ENCODE measurements at places on chromosomes 2 and 18. TPM values are rescaled to one million over a fixed set of nuclear protein-coding genes. Genes with fewer than 3 reads are reported as not detected.

DNA sequence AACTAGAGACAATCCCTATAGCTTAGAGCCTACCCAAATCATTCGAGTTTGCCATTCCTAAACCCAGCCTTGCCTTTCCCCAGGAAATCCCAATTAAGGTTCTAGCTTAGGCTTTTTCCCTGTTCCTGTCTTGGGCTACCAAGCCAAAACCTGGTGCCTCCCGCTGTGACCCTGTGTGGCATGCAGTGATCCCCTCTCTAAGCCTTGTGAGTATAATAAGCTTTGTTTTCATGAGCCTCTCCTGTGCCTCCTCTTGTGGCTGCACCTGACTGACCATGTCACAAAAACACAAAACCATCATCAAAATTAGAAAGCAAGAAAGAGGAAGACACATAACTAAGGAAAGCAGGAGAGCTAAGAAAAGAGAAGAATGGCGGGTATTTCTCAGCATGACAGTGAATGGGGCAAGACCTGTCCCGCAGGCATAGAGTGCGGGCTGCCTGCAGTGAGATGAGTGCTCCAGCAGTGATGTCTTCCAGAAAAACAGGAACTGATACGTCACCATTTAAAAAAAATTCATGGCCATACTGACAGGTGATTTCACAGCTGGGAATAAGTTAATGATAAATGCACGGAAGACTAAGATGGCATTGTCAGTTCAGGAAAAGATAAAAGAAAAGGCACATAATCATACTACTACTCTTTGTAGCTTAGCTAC, 9.2 kb upstream of the PAIP2B start:
- DNase-seq, result no peak

DNA sequence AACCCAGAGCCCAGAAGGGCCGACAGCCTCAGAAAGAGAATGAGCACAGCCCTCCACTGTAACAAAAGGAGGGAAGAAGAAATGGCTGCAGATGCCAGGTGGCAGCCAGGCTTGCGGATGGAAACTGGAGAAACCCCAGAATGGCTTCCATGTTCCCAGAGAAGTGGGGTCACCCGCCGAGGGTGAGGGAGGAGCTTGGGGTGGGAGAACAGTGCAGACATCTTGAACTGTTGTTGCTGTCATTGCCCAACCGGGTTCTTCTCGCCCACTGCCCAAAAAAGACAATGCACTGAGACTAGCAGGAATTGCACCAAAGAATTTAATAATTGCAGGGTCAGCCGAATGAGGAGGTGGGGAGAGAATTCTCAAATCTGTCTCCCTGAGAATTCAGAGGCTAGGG, 223.2 kb upstream of the RAB6C start:
- no peak for DNase-seq

DNA sequence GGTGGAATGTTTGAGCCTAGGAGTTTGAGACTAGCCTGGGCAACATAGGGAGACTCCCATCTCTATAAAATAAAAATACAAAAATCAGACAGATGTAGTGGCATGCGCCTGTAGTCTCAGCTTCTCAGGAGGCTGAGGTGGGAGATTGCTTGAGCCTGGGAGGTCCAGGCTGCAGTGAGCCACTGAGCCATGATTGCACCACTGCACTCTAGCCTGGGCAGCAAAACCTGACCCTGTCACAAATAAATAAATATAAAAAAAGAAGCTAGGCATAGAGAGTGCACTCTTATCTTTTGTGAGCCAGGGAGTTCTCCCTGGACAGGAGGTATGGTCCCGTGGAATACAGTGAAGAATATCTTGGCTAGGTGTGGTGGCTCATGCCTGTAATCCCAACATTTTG, 11.0 kb upstream of the KYNU start:
- no peak for DNase-seq

DNA sequence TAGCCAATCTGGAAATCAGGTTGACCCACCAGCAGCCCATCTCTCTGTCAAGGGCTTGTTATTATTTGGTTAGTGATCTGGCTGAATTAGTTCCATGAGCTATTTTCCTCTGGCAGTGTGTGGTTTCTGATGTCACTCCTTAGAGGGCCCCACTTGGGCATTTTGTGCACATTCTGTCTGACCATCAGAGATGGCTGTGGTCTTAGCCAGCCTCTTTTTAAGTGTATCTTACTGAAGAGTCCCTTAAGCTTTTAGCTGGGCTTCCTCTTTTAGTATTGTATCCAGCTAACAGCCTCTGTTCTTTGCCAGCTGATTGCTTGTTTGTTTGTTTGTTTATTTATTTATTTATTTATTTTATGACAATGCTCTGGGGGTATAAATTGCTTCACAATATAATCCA, 951.1 kb upstream of the CNTNAP5 start:
- DNase-seq, result no peak

GRCh38 chr2:111707700-111708099, 176.3 kb downstream of the ANAPC1 start:
- no peak for DNase-seq

GRCh38 chr2:226771067-226771466, 28.6 kb downstream of the IRS1 start:
- no peak for DNase-seq

GRCh38 chr2:120253021-120253882, 600 bp downstream of the RALB start:
- DNase-seq, result peak; percentile 65

GRCh38 chr2:237998530-237998929, 31.7 kb downstream of the UBE2F start:
- DNase-seq, result peak; percentile 40

- DNase-seq, result no peak
These were observed 26.6 kb upstream of the STEAP3 start for GRCh38 chr2:119197126-119197405.

GRCh38 chr2:290090-290722, 2.3 kb upstream of the ALKAL2 start:
- peak; percentile 65 for DNase-seq

DNA sequence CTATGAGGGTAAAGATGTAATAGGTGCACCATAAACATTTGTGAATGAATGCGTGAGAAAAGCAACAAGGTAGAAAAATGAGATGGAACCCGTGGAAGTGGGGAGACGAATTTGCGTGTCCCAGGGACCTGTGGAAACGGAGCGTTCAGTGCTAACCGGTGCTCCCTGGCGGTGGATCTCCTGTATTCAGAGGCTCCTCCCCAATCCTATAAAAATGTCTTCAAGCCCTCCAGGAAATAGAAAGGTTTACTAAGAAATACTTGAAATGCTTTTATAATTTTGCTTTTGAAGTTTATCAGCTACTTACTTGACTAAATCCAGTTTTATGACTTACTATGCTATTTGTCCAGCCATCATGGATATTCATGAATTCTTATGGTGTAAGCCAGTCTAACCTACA, 62.8 kb upstream of the RBM44 start:
- no peak for DNase-seq

The CHST9 gene
- not detected for total RNA-seq

The RAB6C gene
- not detected for total RNA-seq

The SGO2 gene
- 16.0 TPM for total RNA-seq

All from NCI-H460 (cell line).